Frontal cortex (tissue), 4 donors: ENCODE measurements at places on chromosomes 12 and 14.

GRCh38 chr12:220491-220890, 6.5 kb upstream of the SLC6A12 start:
- DNase-seq = no peak

DNA sequence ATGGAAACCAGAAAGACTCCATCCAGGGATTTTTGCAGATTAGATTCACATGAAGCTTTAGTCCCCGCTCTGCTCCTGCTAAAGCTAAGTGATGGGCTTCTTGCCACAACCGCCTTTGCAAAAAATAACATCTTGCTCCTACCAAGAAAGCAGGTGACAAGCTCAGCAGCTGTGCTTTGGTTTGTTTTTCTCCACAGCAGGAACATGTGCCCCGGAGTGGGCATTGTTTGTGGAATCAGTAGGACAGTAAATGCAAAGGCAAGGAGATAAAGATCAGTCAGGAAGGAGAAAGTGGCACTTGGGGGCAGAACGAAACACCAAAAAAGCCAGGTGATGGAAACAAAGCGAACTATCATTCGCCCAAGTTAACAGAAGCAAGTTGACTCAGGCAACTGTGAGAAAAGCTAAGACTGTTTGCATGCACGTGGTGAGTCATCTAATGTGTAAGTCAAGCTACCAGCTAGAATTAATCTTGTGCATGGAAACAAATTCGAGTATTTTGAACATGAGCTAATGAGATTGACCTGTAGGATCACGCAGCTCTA, 165.5 kb upstream of the PLXNC1 start:
- DNase-seq = no peak

- no peak for DNase-seq
These were observed 65.9 kb upstream of the NUDT4 start for GRCh38 chr12:93311827-93312226.

- DNase-seq = no peak
These were observed 32.5 kb upstream of the LIMA1 start for GRCh38 chr12:50315803-50316202.

DNA sequence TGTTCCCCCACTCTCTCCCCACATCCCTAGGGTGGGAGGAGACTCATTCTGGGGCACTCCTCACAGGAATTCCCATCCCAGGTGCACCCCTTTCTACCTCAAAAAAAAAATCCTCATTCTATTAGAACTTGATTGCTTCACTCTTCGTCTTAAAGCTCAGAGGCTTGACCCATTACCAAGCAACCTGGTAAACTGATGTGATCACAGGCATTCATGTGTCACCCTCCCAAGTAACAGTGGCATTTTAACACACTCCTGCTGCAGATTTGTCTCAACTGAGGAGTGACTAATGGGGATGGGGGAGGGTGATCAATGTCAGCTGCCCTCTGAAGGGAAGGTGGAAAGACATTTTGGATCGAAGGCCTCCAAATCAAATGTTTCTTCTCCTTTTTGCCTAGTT, 78.1 kb upstream of the PTHLH start:
- DNase-seq = no peak

GRCh38 chr12:16358878-16359277, 11.4 kb downstream of the MGST1 start:
- no peak for DNase-seq

- no peak for DNase-seq
These were observed 114.0 kb upstream of the HIF1A start for GRCh38 chr14:61581340-61581739.

- DNase-seq = no peak
These were observed 274.3 kb downstream of the SYT1 start for GRCh38 chr12:79138872-79139271.

DNA sequence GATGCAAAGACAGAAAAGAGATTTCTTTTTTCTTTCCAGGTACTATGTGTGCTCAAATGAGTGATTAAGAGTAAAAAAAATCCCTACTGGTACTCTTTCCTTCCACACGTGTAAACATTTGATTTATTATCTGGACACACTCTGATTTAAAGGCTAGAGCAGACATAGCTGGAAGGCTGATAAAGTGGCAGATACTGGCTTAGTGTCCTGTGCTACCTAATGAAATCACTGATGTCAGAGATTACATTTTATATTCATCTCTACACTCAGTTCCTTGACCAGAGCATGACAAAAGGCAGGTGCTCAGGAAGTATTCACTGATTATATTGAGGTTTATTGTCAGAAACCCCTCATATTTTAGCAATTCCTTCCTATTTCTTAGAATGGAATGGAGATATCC, 136.6 kb upstream of the SLC38A2 start:
- no peak for DNase-seq

DNA sequence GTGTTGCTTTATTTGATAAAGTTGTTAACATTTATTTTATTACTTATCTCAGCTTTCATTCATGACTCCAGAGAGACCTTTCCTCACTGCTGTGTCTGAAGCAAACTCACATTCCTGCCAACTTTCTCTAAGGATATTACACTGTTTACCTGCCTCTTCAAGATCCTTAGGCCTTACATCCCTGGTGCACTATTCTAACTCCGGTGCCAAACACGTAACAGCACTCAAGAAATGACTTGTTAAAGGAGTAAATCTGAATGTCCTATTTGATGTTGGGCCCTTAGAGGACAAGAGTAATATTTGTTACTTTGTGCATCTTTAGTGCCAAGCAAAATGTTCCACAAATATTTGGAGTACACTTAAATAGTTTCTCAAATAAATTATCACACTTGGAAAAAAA, 324.1 kb upstream of the FLRT2 start:
- no peak for DNase-seq

- DNase-seq = no peak
These were observed 24.7 kb upstream of the KRT78 start for GRCh38 chr12:52873513-52873831.

DNA sequence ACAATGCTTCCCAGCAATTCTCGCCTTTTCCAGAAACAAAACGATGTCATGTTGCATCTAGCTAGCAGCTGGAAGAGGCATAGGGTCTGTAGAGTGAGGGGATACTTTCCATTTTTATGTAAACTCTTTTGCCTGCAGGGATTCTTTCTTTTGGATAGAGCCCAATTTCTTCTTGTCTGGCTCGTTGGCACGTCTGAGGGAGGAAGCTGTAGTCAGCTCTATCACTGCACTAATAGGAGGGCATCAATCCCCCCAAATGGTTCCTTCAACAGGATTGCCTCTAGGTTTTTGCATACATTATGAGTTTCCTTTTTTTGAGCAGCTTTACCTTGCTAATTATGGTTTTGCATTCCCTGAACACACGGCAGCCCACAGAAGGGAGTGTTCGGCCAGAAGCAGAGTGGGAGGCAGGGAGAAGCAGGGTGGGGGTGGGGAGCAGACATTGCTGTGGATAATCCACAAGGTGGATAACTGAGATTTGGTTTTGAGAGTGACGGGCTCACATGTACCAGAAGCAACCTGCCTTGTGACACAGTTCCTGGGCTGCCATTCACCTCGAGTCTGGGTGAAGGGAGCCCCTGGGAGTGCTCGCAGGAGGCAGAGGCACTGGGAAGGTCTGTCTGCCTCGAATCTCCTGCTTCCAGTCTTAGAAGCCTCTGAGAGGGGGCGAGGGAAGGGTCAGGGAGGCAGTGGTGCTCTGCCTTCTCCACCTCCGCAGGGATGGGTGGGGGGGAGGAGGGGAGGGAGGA, 24.5 kb downstream of the LRTM2 start:
- DNase-seq = no peak

DNA sequence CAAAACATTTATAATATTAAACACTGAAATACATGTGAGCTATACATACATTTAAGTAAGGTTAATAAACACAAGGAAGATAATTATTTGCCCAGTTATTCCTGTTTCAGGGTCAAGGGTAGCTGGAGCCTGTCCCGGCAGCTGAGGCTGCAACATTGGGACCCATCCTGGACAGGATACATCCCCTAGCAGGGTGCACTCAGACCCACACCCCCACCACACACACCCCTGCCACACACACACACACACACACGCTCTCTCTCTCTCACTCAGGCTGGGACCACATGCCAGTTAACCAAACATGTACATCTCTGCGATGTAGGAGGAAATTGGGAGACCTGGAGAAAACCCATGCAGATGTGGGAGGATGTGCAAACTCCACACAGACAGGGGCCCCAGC, 112.6 kb upstream of the TMCC3 start:
- DNase-seq = no peak

DNA sequence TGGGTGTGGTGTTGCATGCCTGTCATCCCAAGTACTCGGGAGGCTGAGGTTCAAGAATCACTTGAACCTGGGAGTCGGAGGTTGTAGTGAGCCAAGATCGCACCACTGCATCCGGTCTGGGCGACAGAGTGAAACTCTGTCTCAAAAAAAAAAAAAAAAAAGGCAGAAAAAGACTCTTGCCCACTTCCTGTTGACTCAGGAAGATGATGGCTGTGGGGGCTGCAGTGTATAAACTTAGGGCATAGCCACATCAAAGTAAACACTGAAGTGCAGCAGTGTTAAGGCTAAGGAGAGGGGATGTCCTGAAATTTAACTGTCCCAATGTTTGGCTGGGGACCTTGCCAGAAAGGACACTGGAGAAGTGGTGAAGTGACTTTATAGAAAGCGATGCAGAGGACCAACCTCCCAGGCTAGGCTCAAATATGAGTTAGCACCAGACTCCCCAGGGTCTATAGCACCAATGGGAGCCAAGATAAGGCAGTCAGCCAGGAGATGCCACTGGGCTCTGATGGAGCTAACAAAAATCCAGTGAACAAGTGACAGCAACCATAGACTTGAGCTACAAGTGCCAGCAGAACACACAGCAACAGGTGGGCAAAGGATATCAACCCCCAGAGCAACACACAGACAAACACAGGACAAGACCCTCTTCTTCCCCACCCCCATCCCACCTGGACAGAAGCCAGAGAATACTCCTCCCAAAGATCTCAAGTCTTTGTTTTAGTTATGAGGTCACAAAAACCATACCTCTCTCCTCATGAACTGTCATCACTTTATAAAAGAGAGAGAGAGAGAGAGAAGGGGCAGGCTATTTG, 28.0 kb downstream of the NELL2 start:
- no peak for DNase-seq

GRCh38 chr12:51841727-51842126, 6.8 kb downstream of the FIGNL2 start:
- no peak for DNase-seq

- DNase-seq = peak; percentile 76
These were observed 79.6 kb downstream of the ITPK1 start for GRCh38 chr14:93035917-93036651.

DNA sequence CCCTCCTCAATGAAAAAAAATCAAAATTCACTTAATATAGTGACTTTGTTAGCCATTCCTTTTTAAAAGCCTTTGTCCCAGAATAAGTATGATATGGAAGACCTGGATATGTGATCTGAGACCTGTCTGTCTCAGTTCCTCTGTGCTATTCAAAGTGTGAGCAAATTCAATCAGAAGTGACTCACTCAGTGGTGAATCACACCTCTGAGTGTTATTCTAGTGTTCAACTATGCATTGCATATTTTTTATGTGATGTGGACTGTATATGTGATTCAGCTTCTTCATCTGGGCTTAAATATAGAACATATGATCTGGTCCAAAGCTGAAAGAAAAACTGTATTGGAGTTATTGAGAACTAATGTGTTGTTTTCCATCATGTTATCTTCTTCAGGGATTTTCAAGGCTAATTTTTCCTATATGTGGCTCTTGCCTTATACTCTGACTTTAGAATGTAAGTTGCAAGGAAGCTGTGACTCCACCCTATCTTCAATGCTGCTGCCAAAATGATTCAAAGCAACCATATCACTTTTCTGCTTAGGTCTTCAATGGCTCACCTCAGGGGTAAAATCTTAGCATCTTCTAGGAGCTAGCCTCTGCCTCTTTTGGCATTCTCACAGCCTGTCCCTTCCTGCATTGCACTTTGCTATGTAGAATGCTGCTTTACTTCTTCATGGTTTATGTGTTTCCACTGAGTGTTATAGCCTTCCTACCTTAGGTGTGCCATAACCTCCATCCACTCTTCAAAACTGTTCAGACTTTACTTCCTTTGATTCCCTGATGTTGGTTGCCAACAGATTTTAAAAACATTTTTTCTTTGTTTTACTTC, 169.8 kb downstream of the OTOGL start:
- DNase-seq = no peak

- DNase-seq = no peak
These were observed 477.8 kb upstream of the TMPO start for GRCh38 chr12:98037401-98038140.

- no peak for DNase-seq
These were observed 47.4 kb upstream of the PRICKLE1 start for GRCh38 chr12:42636993-42637392.

DNA sequence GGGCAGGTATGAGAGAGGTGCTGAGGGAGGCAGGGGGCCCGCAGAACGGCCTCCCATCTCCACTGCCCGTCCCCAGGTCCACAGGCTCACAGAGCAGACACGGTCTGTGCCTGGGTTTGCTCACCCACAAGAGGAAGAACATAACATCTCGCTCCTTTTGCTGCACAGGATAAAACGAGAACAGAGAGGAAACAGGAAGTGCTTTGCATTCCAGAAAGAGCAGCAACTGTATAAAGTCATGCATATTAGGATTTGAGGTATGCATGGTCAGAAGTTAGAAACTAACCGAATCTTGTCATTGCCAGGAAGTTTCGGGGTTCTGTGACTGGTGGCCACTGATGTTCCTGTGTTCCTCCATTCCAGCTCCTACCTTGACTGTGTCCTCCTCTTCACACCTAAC, 25.0 kb downstream of the NTF3 start:
- DNase-seq = no peak

- no peak for DNase-seq
These were observed 2.8 kb downstream of the PTMS start for GRCh38 chr12:6768990-6769389.

- DNase-seq = no peak
These were observed 191.6 kb upstream of the E2F7 start for GRCh38 chr12:77256956-77257355.

- no peak for DNase-seq
These were observed 8.8 kb downstream of the ARHGAP5 start for GRCh38 chr14:32085845-32086383.

- no peak for DNase-seq
These were observed 119.6 kb downstream of the LRRIQ1 start for GRCh38 chr12:85155791-85156190.

DNA sequence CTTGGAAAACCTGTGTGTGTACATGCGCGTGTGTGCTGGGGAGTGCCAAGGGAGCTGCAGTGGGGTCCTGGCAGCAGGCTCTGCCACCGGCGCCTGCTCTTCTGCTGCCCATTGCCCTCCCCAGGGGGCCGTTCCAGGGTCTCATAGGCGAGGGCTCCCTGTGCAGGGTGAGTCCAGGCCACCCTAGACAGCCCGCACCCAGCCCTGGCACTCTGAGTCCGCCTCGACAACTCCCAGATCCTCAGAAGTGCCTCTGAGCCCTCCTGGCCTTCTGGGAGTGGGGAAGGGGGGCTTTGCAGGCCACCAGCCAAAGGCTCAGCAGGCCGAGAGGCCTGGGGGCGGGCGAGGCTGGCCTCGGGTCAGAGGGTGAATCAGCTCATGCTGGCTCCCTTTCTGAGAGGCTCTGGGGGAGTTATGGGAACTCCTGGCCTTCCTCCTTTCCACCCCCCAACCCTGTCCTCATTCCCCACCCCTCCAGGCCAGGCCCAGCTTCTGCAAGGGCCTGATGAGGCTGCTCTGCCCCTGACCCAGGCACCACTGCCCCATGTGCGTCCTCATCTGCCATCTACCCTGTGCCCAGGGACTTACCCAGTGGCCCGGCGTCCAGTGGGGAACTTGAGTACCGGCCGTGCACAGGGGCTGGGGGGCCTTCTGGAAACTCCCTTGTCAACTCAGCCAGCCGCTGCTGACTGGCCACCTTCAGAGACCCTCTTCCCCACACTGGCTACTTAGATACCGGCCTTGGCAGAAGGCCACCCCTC, 2.1 kb upstream of the TEDC1 start:
- DNase-seq = no peak

- no peak for DNase-seq
These were observed 751.8 kb downstream of the GALC start for GRCh38 chr14:87241018-87241768.

- no peak for DNase-seq
These were observed 43.3 kb upstream of the RASSF3 start for GRCh38 chr12:64566831-64567517.
